ENCODE measurements at places on chromosomes 6 and 20. TPM values are rescaled to one million over a fixed set of nuclear protein-coding genes. Genes with fewer than 3 reads are reported as not detected.

Gene CRYBG1
- 27.6 TPM for total RNA-seq

Gene ULBP1
- total RNA-seq, result 0.41 TPM

Gene TCF19
- total RNA-seq, result 81.5 TPM

Gene TMEM244
- total RNA-seq, result not detected

Gene CNKSR3
- 0.11 TPM for total RNA-seq

Gene SLC32A1
- total RNA-seq, result not detected

Gene GNRH2
- total RNA-seq, result 3.7 TPM

- peaks cover 22% of the 10 kb centered on the region for H3K27me3 ChIP-seq
- no peak for DNase-seq
- no peak overlapping the region for H3K27ac ChIP-seq
- no peaks in the 10 kb centered on the region for H3K4me1 ChIP-seq
- H3K4me3 ChIP-seq, result no peak overlapping the region
These were observed 20.7 kb downstream of the METTL24 start for GRCh38 chr6:110337486-110337885.

DNA sequence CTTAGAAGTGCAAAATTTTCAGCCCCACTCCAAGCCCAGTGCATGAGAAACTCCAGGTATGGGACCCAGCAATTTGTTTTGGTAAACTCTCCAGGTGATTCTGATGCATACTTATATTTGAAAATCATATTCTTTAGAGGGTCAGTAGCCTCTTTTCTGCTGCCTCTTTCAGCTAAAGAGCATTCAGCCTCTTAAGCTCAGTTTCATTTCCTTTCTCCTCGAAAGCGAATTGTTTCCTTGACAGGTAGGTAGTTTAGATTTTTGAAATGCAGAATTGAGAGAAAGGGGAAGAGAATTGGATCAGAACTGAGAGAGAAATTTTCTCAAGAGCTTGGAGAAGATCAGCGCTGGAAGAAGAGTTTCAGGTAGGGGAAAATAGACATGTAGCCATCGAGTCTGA is 995.8 kb upstream of the FLRT3 start:
- no peak overlapping the region for H3K27ac ChIP-seq
- H3K4me1 ChIP-seq, result no peaks in the 10 kb centered on the region
- no peaks in the 10 kb centered on the region for H3K27me3 ChIP-seq
- H3K4me3 ChIP-seq, result no peak overlapping the region
- no peak for DNase-seq
- H3K36me3 ChIP-seq, result no peaks in the 10 kb centered on the region

- no peak for DNase-seq
- H3K4me3 ChIP-seq, result no peak overlapping the region
- H3K27ac ChIP-seq, result no peak overlapping the region
- peaks cover 23% of the 10 kb centered on the region for H3K27me3 ChIP-seq
- no peaks in the 10 kb centered on the region for H3K4me1 ChIP-seq
- no peaks in the 10 kb centered on the region for H3K36me3 ChIP-seq
These were observed 78.4 kb downstream of the LIN28B start for GRCh38 chr6:105035299-105035698.

DNA sequence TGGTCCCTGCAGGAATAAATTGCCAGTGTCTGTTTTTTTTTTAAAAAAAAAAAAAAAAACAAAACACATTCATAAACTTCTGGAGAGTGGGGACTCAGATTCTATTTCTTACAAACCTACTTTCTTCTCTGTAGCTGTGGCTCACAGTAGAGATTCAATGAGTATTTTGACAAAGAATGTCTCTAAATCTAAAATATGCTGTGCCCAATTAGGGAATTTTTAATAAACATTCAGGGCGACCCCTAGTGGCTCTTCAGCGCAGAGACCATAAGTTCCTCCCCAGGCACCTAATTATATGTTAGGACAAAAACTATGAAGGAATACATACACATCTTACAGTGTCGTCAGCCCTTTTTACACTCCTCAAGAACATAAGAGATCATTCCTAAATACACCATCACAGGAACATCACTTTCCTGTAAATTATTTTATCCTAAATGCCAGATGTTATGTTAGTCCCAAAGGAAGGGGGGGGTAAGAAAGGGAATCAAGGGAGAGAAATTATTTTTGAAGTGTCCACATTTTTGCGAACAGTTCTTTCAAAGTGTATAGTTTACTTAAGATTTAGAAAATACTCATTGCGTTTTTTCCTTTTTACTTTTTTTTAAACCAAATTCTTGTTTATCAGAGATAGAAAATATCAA is 21.8 kb upstream of the NAA20 start:
- no peaks in the 10 kb centered on the region for H3K4me1 ChIP-seq
- H3K27me3 ChIP-seq, result peaks cover 6% of the 10 kb centered on the region
- no peaks in the 10 kb centered on the region for H3K36me3 ChIP-seq
- H3K4me3 ChIP-seq, result no peak overlapping the region

DNA sequence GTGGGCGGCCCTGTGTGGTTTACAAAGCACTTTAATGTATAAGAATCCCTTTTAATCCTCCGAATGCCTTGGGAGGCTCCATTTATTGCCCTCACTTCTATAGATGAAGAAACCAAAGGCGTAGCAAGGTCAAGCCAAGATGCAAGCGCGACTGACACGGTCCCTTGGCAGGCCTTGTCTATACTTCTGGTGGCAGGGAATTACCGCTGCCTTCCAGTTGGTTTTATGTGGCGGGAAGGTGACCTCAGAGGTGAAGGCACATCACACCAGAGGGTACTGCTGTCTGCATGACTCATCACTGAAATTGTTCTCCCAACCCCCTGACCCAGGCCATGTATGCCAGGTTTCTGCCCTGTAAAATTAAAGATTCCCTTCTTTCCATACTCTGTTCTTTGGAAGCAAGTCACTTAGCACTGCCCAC is 36.1 kb upstream of the NAA20 start:
- H3K4me1 ChIP-seq, result no peaks in the 10 kb centered on the region
- H3K27ac ChIP-seq, result no peak overlapping the region
- H3K4me3 ChIP-seq, result no peak overlapping the region
- no peaks in the 10 kb centered on the region for H3K27me3 ChIP-seq
- no peak for DNase-seq

GRCh38 chr6:147003186-147003585 is 201.0 kb upstream of the STXBP5 start:
- H3K4me3 ChIP-seq, result no peak overlapping the region
- H3K27me3 ChIP-seq, result no peaks in the 10 kb centered on the region
- DNase-seq, result no peak
- no peaks in the 10 kb centered on the region for H3K36me3 ChIP-seq
- no peak overlapping the region for H3K27ac ChIP-seq

DNA sequence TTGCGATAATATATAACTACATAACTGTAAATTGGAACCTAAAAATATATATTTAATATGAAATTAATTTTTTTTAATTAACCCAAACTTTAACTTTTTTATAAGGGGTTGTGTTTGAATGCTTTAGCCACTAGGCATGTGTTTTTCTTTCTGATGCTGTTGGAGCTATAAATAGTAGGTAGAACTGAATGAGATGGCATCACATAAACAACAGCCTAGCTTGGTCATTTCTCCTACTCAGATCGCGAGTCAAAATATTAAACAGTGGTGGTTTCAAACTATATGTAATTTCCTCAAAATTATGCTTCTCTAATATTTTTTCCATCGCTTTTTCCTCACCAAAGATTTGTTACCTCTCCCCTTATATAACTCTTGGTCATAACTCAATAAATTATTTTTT is 243.2 kb downstream of the ARID1B start:
- peak overlapping the region; percentile 94 for H3K4me3 ChIP-seq
- H3K4me1 ChIP-seq, result peaks cover 43% of the 10 kb centered on the region
- DNase-seq, result no peak
- H3K27ac ChIP-seq, result peak overlapping the region; percentile 94

GRCh38 chr20:59117526-59117925 is 46.1 kb upstream of the ZNF831 start:
- H3K27ac ChIP-seq, result no peak overlapping the region
- H3K4me3 ChIP-seq, result no peak overlapping the region
- no peak for DNase-seq
- peaks cover 6% of the 10 kb centered on the region for H3K36me3 ChIP-seq
- H3K27me3 ChIP-seq, result peaks cover 8% of the 10 kb centered on the region

DNA sequence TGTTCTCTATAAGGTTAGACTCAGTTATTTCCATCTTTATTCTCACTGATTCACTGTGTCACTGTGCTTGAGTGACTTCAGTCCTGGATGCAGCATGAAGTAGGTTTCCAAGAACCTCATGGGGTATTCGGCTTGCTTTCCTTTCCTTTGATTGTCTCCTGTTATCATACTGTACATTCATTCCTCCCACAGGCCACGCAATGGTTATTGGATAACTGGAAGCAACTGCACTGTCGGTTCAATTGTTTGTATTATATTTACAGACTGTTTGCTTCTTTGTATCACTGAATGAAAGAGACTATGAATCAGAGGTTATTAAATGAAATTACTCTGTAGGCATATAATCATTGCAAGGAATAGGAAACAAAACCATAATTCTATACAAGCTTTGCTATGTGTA is 129.4 kb downstream of the MAP7 start:
- H3K4me3 ChIP-seq, result no peak overlapping the region
- no peak overlapping the region for H3K27ac ChIP-seq
- H3K27me3 ChIP-seq, result peaks cover 5% of the 10 kb centered on the region

GRCh38 chr6:168540713-168541291 is 99.8 kb downstream of the SMOC2 start:
- H3K27ac ChIP-seq, result no peak overlapping the region
- no peaks in the 10 kb centered on the region for H3K36me3 ChIP-seq
- H3K27me3 ChIP-seq, result no peaks in the 10 kb centered on the region

DNA sequence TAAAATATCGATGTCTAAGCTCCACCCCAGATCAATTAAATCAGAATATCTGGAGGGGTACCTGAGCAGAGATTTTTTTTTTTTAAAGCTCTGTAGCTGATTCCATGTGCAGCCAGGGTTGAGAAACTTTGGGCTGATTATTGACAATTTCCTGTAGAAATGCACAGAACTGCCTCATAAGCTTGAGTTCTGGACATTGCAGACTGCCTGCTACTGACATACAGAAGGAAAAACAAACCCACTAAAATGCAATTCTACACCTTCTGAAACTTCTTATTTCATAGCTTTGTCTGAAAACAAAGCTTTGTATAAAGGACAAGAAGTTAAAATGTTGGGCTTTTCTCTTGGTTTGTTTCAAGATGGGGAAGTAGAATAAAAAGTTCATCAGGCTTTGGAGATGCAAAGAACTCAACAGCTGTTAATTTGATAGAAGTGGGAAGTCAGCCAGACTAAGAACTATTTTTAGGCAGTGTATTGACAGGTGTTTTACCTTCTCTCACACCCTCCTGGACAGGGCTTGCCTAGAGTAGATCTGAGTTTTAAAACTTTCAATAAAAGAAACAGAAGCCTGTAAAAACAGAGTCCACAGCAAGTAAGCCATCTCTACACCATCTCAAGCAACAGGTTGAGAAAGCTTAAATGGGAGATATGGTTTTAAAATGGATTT is 147.7 kb downstream of the KCNQ5 start:
- H3K27ac ChIP-seq, result no peak overlapping the region
- no peak overlapping the region for H3K4me3 ChIP-seq
- H3K4me1 ChIP-seq, result peaks cover 2% of the 10 kb centered on the region
- no peak for DNase-seq

GRCh38 chr6:85417336-85417735 is 32.5 kb upstream of the NT5E start:
- H3K36me3 ChIP-seq, result no peaks in the 10 kb centered on the region
- DNase-seq, result no peak

- DNase-seq, result no peak
- no peak overlapping the region for H3K4me3 ChIP-seq
- no peaks in the 10 kb centered on the region for H3K36me3 ChIP-seq
These were observed 98.9 kb downstream of the TBC1D7 start for GRCh38 chr6:13229205-13230085.

DNA sequence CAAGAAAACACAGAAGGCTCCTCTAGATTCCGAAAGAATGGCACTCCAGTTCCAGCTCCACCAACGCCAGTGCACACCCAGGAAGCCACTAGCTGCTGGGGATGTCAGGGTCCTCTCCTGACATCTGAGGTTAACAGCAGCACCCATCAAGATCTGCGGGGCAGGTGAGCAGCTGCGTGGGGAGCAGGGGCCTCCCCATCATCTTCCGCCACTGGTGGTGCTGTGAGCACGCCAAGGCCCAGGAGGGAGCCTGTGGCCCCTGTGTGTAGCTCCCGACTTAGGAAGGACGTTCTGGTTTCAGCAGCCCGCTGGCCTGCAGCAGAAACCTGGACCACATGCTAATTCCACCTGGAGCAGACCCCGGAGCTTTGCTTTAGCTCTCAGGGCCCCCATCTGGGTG is 386.2 kb downstream of the TAF4 start:
- no peak for DNase-seq
- no peak overlapping the region for H3K4me3 ChIP-seq
- H3K4me1 ChIP-seq, result no peaks in the 10 kb centered on the region
- H3K27ac ChIP-seq, result no peak overlapping the region

DNA sequence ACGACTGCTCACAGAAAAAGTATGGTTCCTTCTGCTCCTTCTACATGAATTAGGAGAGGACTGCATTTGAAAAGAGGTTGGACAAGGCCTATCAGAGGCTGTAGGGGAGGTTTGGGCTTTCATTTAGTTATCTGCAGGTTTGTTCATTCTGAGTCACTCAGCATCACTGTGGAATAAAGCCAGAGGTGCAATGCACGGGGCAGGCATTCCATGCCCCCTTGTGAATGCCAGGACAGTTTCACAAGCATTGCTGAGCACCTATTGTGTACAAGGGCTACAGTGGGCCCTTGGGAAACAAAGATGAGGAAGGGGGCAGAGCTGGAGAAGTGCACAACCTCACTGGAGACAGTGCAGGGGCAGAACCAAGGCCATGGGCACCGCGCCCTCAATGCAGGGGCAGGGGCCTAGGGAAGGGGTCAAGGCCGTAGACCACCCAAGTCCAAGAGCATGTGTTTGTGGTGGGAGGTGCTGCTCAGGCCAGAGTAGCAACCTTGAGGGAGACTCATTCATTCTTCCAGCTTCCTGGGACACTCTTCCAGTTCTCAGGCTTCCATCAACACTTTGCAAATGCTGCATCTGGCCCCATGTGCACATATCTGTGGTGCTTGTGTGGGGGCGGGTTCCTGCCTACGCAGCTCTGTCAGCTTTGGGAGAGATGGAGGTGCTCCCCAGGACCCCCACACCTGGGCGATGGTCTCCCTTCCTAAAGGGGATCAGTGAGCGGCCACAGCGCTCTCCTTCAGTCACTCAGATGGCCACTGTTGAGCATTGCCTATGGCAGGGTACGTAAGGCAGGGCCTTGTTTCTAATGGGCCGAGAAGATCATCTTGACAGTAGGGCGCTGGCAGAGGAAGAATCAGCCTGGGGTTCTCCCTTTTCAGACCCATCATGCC is 204.5 kb downstream of the SYNDIG1 start:
- H3K27ac ChIP-seq, result no peak overlapping the region
- H3K4me3 ChIP-seq, result no peak overlapping the region
- no peak for DNase-seq
- no peaks in the 10 kb centered on the region for H3K4me1 ChIP-seq

DNA sequence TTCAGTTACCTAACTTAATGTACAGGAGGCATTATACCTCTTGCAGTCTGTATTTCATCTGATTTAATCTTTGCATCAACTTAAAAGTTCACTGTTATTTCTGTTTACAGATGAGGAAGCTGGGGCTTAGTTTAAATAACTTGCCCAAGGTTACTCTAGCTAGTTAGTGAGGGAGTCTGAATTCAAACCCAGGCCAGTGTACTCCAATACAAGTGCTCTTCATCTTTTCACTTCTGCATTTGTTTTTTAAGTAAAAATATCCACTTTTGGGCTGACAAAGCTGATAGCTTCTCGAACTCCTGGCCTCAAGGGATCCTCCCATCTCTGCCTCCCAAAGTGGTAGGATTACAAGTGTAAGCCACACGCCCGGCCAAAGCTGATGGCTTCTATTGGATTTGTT is 23.6 kb downstream of the RREB1 start:
- H3K27me3 ChIP-seq, result no peaks in the 10 kb centered on the region
- H3K4me1 ChIP-seq, result peaks cover 74% of the 10 kb centered on the region
- peaks cover 44% of the 10 kb centered on the region for H3K36me3 ChIP-seq
- H3K4me3 ChIP-seq, result no peak overlapping the region
- no peak overlapping the region for H3K27ac ChIP-seq

Measured in activated T-helper 2 cell treated with anti-CD3 and anti-CD28 coated beads, Interferon-gamma antibody, Interleukin-2, Interleukin-4, amounts not matched to agents 10 μg/mL and 5 μg/mL and 100 μg/mL, durations not matched to agents 14 hours and 24 hours and 36 hours (primary cell).